Epithelial cell of alveolus of lung (primary cell): ENCODE measurements at places on chromosomes 5 and 9. TPM values are rescaled to one million over a fixed set of nuclear protein-coding genes. Genes with fewer than 3 reads are reported as not detected.

Gene LCP2
- total RNA-seq = under 0.01 TPM in 1 of 2 replicates, not detected in the other

Gene CCNJL
- 3.9 and 4.4 TPM in 2 replicates for total RNA-seq

Gene EIF4E1B
- not detected in 2 replicates for total RNA-seq

Gene HAUS6
- total RNA-seq = 8.7 and 13.6 TPM in 2 replicates

Gene IL13
- total RNA-seq = not detected in 2 replicates

Gene CENPP
- total RNA-seq = 0.72 and 3.2 TPM in 2 replicates

Gene SOHLH1
- total RNA-seq = not detected in 2 replicates

Gene FBP2
- total RNA-seq = not detected in 2 replicates

Gene GLRA1
- not detected in 2 replicates for total RNA-seq

Gene SH3GL2
- 0.52 TPM in 1 of 2 replicates, not detected in the other for total RNA-seq

Gene IL9
- not detected in 2 replicates for total RNA-seq

Gene OR1Q1
- not detected in 2 replicates for total RNA-seq

Gene MEIKIN
- not detected in 2 replicates for total RNA-seq

Gene PCDHB7
- total RNA-seq = under 0.01 and 1.9 TPM in 2 replicates

Gene RIGI
- total RNA-seq = 2.8 and 15.3 TPM in 2 replicates

Gene MAN1B1
- 50.3 and 94.1 TPM in 2 replicates for total RNA-seq

Gene PCDHGA2
- total RNA-seq = 0.39 and 3.8 TPM in 2 replicates

Gene SLC25A2
- not detected in 2 replicates for total RNA-seq
